Vagina (tissue), 2 donors: ENCODE measurements at places on chromosomes 16 and 17.

GRCh38 chr17:5413682-5414081 lies 5.8 kb downstream of the NUP88 start:
- H3K4me3 ChIP-seq: no peak overlapping the region
- peaks cover 37% of the 10 kb centered on the region for H3K4me1 ChIP-seq
- H3K27ac ChIP-seq: peak overlapping the region; percentile 40
- peaks cover 49% of the 10 kb centered on the region for H3K36me3 ChIP-seq
- no peaks in the 10 kb centered on the region for H3K27me3 ChIP-seq
- no peak for DNase-seq

DNA sequence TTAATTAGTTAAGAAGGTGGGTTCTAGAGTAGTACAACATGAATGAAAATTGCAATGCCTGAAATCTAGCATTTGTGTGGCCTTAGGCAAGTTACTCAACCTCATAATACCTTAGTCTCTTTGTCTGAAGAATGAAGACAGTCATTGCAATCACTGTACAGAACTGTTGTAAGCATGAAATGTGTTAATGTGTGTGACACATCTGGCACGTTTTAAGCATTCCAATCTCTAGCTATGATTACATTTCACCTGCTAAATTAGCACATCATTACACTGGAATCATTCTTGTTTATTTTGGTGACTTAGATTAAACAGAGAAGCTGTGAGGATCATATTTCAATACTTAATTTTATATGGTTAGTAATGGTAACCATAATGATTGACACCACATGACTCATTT lies 629.7 kb upstream of the KIF2B start:
- no peaks in the 10 kb centered on the region for H3K4me1 ChIP-seq
- H3K27me3 ChIP-seq: no peaks in the 10 kb centered on the region
- H3K27ac ChIP-seq: no peak overlapping the region

DNA sequence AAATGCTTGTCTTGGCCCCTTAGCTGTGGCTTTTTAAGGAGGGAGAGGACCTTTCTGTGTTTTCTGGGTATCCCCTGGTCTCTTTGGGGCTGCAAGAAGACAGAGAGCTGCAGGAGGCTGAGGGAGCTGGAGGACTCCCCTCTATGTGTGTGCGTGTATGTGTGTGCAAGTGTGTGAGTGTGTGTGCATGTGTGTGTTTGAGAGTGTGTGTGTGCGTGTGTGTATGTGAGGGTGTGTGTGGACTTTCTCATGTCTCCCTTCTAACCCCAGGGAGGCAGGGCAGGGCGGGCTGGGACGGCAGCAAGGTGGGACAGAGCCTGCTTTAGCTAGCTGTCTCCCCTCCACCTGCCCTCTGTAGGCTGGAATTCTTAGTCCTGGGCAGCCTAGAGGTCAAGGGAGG lies 1.9 kb downstream of the PRSS54 start:
- H3K36me3 ChIP-seq: no peaks in the 10 kb centered on the region
- no peaks in the 10 kb centered on the region for H3K4me1 ChIP-seq
- DNase-seq: no peak
- no peak overlapping the region for H3K4me3 ChIP-seq

- H3K27ac ChIP-seq: no peak overlapping the region
- H3K4me1 ChIP-seq: no peaks in the 10 kb centered on the region
- no peaks in the 10 kb centered on the region for H3K36me3 ChIP-seq
- DNase-seq: no peak
- H3K27me3 ChIP-seq: no peaks in the 10 kb centered on the region
Observed at GRCh38 chr17:66665194-66665593, 169.7 kb upstream of the CACNG5 start.

- no peak for DNase-seq
- H3K27ac ChIP-seq: no peak within 1 kb of the TSS
- H3K4me3 ChIP-seq: peak within 1 kb of the TSS; percentile 83
- H3K27me3 ChIP-seq: no peaks in the 10 kb centered on the region
- H3K36me3 ChIP-seq: no peaks in the 10 kb centered on the region
- peaks cover 41% of the 10 kb centered on the region for H3K4me1 ChIP-seq
Observed at GRCh38 chr17:44004077-44004760, at the start of gene NAGS. TSS of gene NAGS (plus strand) at chr17:44004622. CDS start at chr17:44004664, 42 bp downstream.

GRCh38 chr16:48210747-48211146 lies 33.4 kb upstream of the LONP2 start:
- DNase-seq: no peak
- no peaks in the 10 kb centered on the region for H3K27me3 ChIP-seq
- no peak overlapping the region for H3K4me3 ChIP-seq
- H3K27ac ChIP-seq: no peak overlapping the region
- H3K36me3 ChIP-seq: no peaks in the 10 kb centered on the region
- no peaks in the 10 kb centered on the region for H3K4me1 ChIP-seq

GRCh38 chr16:10668322-10669045 lies 26.2 kb downstream of the TEKT5 start:
- no peaks in the 10 kb centered on the region for H3K36me3 ChIP-seq
- H3K27me3 ChIP-seq: no peaks in the 10 kb centered on the region
- no peak for DNase-seq
- H3K4me1 ChIP-seq: no peaks in the 10 kb centered on the region

DNA sequence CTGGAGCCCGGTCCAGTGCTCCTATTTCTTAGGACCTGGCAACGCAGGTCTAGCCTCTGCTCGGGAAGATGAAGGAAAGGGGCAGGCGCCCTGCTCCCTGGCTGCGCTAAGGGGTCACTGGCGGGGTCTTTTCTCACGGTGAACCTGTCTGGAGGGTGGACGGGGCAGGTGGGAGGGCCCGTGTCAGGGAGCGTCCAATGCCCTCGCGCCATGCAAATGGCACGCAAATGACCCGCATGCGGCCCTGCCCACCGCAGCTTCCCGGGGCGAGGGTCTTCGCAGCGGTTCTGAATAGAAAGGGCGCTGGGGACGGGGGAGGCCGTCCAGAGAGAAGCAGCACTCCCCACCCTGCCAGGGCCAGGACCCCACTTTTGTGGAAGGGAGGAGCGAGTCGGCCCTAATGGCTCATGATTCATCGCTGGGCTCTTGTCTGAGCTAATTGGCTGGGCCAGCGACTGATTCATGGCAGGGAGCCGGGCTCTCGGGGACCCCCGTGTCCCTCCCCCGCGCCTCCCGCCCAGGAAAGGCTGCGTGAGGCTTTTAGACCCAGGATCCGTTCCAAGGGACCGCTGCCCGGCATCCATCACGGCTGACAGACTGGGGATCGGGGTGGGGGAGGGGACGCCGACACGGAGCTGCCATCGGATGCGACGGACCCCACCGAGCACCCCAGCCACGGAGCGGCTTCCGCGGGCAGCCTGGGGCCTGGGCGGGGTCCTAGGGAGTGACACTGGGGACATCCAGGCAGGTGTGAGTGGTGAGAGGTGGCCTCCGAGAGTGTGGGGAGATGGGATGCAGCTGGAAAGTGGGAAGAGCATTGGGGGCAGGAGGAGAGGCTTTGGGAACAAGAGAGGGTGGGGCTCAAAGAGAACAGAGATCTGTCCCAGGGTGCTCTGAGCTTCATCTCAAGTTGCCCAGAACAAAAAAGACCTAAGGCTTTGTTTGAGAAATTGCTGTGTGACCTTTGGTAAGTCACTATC lies 25.0 kb upstream of the NGFR start:
- H3K4me1 ChIP-seq: peaks cover 14% of the 10 kb centered on the region
- peak overlapping the region; percentile 20 for H3K4me3 ChIP-seq
- H3K27ac ChIP-seq: no peak overlapping the region
